Endothelial cell (in vitro differentiated cells): ENCODE measurements at places on chromosomes 4 and X. TPM values are rescaled to one million over a fixed set of nuclear protein-coding genes. Genes with fewer than 3 reads are reported as not detected.

NXF2 gene
- total RNA-seq = 0.67 TPM

DNA sequence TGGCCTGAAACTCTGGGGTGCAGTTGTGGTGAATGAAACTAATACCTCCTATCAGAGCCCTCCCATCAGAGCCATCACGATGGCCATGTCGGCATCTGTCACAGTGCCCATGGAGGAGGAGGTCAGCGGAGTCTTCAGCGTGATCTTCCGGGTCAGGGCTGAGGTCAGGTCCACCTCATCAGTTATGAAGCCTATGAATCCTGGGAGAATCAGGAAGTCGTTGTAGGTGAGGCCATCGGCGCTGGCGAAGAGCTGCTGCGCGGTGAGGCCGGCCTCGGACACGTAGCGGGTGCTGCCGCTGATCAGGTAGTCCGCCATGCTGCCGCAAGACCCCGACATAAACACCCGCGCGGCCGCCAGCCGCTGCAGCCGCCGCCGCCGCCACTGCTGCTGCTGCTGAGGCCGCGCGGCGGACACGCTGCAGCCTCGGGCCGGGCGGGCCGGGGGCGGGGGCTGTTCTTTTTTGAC is 376.7 kb upstream of the MAOA start:
- DNase-seq = no peak

FAM241A gene
- 15.6 TPM for total RNA-seq

GRCh38 chrX:132673331-132673730 is 184.5 kb upstream of the MBNL3 start:
- DNase-seq = no peak

- no peak for DNase-seq
Observed at GRCh38 chrX:65679071-65679540, 11.7 kb downstream of the MSN start.

- DNase-seq = no peak
Observed at GRCh38 chr4:34678431-34678830, 1565.9 kb downstream of the ARAP2 start.

GRCh38 chr4:154084864-154085263 is 296.0 kb upstream of the SFRP2 start:
- DNase-seq = no peak

DNA sequence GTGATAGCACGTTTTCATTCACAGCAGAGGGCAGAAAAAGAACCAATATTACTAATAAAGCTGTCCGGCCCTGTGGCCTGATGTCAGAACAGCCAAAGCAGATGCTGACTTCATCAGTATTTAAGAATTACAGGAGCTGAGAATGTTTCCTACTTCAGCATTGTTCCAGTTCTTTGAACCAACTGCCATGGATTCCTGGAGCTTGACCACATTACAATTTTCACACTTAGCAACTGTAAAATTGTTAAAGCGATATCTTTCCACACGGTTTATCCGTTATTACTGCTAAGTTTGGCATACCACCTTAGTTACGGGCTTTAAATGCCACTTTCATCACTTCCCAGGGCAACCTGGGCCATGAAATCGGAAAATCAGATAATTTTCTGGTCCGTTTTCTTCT is 118.2 kb downstream of the EPHA5 start:
- DNase-seq = no peak

GRCh38 chr4:87019898-87020297 is 85.1 kb downstream of the AFF1 start:
- DNase-seq = no peak

DNA sequence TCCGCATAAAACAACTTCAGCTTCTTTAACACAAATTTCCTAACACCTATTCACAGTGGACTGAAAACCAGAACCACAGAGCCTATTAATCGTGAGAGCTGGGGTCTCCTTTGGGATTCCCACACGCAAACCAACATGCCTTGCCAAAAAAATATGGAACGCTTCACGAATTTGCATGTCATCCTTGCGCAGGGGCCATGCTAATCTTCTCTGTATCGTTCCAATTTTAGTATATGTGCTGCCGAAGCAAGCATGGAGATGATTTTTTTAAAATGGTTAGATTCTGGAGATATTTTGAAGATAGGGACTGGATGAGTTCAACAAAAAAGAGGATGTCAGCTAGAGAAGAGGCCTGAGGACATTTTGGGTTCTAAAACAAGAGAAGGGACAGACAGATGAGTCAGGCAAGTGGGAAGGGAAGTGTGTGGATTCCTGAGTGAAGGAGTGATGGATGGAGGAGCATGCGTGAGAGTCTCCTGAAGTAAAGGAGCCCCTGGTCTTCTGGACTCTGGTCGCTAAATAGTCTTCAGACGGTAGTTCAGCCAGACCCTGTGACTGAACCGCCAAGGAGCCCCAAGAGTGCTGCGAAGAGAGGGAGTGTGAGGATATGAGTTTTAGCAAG is 9.5 kb upstream of the GATA1 start:
- DNase-seq = no peak

CASK gene
- total RNA-seq = 62.5 TPM

DNA sequence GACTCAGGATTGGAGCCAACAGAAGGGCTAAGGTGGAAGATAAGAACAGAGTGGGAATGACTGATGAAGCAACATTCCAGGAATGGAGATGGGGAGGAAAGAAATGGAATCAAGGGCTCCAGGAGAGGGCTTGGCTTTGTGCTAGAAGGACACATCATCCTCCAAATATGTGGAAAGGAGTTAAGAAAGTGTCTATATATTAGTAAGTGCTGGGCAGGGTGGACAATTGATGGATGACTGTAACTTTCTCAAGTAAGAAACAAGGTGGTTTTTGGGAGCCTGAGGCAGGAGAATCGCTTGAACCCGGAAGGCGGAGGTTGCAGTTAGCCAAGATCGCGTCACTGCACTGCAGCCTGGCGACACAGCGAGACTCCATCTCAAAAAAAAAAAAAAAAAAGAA is 71.6 kb upstream of the NFKB1 start:
- no peak for DNase-seq

- no peak for DNase-seq
Observed at GRCh38 chrX:151536571-151536970, 26.9 kb upstream of the PASD1 start.

PLK4 gene
- 12.6 TPM for total RNA-seq

- DNase-seq = no peak
Observed at GRCh38 chrX:113157496-113157895, 316.9 kb upstream of the AMOT start.

DNA sequence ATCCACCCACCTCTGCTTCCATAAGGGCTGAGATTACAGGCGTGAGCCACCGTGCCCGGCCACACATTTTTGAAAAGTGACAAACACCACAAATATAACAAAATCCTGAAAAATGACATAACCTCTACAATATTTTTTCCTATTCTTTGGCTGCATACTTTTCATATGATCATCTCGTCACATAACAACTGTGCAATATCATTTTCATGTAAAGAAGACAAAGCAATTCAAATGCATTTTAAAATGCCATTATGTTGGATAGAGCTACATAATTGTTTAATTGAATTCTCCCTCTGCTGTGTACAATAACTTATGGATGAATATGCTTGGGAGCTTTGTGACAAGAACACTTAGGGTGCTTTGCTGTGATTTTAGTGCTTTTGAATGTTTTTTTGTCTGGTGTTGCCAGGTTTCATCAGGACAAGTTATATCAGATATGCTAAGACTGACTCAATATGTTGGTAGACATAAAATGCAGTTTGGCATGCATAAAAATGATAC is 132.9 kb downstream of the CHIC2 start:
- no peak for DNase-seq
